NCI-H460 (cell line): ENCODE measurements at places on chromosomes 2 and 18. TPM values are rescaled to one million over a fixed set of nuclear protein-coding genes. Genes with fewer than 3 reads are reported as not detected.

Gene TOGARAM2
- total RNA-seq: not detected in 2 replicates

Gene BUB1
- 69.2 and 78.2 TPM in 2 replicates for total RNA-seq

GRCh38 chr2:127681288-127681804, 6.0 kb upstream of the LIMS2 start:
- no peak for DNase-seq

GRCh38 chr2:149152469-149152953, 114.0 kb downstream of the LYPD6B start:
- no peak for DNase-seq

- no peak for DNase-seq
Observed at GRCh38 chr18:26286008-26286407, 59.8 kb downstream of the TAF4B start.

Gene INHBB
- 0.07 TPM in 1 of 2 replicates, not detected in the other for total RNA-seq

GRCh38 chr2:120660771-120661459, 74.8 kb upstream of the GLI2 start:
- no peak for DNase-seq

DNA sequence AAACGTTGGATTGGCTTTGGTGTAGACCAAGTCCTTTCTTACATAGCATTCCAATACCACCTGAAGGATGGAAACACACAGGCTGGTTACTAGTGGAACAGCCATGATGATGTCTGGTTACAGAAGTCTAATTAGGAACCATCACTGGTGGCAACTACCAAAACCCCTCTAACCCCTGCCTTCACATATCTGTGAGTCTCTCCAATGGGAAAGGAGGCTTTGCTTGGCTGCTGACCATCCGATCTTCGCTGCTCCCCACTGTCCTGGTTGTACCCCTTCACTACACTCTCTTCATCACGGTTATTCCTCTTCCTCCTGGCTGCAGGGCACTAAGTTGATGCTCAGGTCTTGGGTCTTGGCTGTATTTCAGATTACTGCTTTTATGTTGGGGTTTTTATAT, 97.7 kb downstream of the SPRED2 start:
- no peak for DNase-seq

DNA sequence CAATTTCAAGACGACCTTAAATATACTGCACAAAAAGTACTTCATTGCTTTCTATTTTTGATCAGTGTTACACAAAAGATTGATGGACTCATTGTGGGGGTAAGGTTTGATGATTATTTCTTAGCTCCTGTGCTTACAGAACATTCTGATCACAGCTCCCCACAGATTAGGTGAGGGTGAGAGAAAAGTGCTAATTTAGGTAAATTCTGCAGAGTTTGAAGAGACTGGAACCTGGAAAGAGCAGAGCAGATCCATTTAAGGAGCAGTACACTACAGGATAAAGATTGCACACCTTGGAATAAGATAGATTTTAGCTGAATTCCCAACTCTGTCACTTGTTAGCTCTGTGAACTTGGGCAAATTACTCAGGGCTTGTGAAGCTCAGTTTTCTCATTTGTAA, 291.9 kb upstream of the CDH7 start:
- no peak for DNase-seq

Gene MC2R
- total RNA-seq: not detected in 2 replicates

Gene GULP1
- 73.7 and 77.5 TPM in 2 replicates for total RNA-seq

DNA sequence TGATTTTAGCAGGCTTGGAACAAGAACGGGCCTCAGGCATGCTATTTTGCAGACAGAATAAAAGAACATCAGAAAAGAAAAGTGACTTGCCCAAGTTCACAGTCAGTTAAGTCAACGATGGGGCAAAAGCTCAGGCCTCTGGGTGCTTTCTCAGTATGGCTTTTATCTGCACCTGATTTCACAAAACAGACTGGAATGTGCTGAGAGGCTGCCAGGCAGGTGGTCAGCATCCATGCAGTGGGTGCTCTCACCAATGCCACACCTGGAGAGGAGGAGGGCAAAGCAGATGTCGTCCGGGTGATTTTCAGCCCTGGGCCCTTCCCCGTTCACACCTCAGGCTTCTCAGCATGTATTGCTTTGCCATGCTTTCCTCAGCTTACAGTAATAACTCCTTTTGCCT, 854.6 kb downstream of the RNF144A start:
- DNase-seq: no peak

GRCh38 chr2:156470975-156471583, 34.9 kb downstream of the GPD2 start:
- no peak for DNase-seq

DNA sequence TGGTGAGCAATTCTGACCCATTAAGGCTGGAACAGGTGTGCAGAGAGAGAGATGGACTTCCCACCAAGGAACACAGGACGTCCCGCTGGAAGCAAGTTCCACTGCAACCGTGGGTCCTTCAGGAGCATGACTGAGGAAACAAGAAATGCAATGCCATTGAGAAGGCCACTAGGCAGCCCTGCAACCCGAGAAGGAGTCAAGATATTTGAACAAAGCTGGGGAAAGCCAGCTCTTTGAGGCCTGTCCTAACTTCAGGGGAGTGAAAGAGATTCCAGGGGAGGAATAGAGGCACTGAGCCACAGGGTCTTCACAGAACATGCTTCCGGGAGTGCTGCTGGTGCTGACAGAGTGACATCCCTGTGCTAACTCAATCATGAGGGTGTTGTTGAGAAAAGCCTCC, 153.8 kb upstream of the ZNF236 start:
- no peak for DNase-seq

GRCh38 chr2:71592181-71592711, 138.9 kb downstream of the DYSF start:
- DNase-seq: no peak

- DNase-seq: no peak
Observed at GRCh38 chr2:1593371-1594122, 150.8 kb downstream of the PXDN start.

GRCh38 chr2:220877897-220878296, 694.2 kb downstream of the EPHA4 start:
- no peak for DNase-seq

Gene PAX3
- total RNA-seq: 4.2 and 5.7 TPM in 2 replicates

GRCh38 chr18:63869374-63869773, 18.1 kb upstream of the SERPINB2 start:
- DNase-seq: no peak

Gene GKN2
- total RNA-seq: 1.6 TPM in 2 replicates

DNA sequence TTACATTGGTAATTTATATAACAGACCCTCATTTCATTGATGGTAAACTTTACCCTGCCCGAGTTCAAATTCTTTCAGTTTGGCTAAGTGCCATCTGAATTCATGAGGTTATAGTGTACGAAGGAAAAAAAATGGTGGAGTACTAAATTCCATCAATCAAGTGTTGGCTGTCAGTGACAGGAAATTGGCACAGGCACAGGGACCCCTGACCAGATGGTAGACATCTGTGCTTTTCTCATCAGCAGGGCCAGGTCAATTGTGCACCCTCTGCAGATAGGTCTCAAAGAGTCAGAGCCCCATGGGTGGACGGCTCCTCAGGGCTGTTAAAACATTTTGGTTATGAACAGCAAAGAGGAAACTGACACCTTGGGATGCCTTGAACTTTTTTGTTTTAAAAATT, 439.2 kb downstream of the SETBP1 start:
- DNase-seq: no peak

DNA sequence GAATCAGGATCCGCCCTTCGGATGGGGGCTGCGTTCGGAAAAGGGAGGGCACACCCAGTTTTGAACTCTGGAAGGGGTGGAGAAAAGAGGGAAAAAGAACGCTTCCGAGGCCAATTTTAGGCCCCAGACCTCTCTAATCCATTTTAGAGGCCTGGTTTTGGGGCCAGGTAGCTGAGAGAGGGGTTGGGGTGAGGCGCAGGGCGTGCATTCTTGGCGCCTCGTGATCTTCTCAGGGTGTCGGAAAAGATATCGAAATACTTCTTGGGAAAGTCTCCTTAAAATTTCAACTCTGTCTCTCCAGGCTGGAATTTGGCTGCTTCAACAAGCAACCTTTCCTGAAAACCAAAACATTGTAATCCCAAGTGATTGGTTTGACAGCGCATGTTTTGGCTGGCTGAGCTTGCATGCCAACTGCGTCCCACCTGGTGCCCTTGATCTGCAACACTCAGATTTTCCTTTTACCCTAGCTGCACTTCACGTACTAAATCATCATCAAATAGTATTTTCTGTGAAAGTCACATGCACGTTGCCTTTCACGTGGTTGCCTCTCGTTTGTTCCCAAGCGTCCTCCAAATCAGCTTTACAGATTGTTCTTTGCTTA, 864 bp upstream of the XPO1 start:
- DNase-seq: peak; percentile 4

Gene BARD1
- 15.7 and 16.7 TPM in 2 replicates for total RNA-seq

Gene LTBP1
- 1.2 and 1.6 TPM in 2 replicates for total RNA-seq

Gene CYRIA
- total RNA-seq: not detected in 2 replicates

DNA sequence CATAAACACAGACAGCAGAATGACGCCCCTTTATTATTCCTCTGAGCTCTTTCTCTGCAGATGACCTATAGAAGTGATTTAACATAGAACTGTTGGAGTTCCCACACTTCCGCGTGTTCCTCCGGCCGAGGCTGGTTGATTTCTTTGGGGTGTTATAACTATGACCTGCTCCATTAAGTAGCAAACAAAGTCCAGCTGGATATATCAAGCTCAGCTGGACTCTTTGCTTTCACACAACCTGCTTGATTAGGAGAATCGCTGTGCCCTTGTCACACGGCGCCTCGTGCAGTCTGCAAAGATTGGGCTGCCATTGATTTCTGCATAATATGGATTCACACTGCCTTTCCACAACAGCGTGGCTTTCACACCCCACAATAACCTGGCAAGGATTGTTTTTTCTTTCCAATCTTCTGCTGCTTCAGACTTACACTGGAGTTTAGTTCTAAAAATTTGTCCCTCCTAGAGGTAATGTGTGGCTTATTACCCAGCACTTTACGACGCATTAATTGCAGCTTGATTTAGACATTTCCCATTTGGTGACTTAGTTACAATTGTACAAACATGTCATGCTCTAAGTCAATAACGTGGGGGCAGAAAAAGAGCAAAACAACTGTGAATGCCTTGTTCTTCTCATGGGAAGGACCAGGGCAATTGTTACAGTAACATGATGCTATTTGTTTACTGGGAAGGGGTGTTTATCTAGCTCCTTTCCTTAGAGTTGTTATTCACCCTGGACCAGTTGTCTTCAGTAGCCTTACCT, 485.7 kb downstream of the TXNL1 start:
- no peak for DNase-seq

DNA sequence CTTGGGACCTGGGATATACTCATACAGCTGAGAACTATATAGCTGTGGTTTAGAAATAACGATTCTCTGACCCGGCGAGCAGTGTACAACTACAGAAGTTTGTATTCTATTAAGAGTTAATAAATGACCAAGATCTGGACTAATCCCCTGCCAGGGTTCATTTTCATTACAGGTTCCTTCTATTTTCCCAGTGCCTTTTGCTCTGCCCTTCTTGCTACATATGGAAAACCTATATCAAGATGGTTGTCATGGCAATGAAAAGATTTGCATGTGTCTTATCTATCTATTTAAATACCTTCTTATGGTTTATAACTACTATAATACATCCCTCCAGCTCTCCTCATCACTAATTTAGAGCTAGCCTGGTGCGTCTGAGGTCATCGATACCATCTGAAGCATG, 965.2 kb downstream of the BCL11A start:
- no peak for DNase-seq

Gene REG3A
- not detected in 2 replicates for total RNA-seq

GRCh38 chr2:3914241-3914640, 210.9 kb downstream of the DCDC2C start:
- no peak for DNase-seq

GRCh38 chr18:31891566-31891965, 51.4 kb downstream of the TRAPPC8 start:
- DNase-seq: no peak

Gene DCDC2C
- total RNA-seq: not detected in 2 replicates

GRCh38 chr2:112020561-112020960, 34.5 kb upstream of the TMEM87B start:
- no peak for DNase-seq

GRCh38 chr2:177433402-177433801, 40.8 kb downstream of the AGPS start:
- DNase-seq: no peak

- DNase-seq: no peak
Observed at GRCh38 chr2:43774617-43775016, 778 bp downstream of the DYNC2LI1 start.

- DNase-seq: no peak
Observed at GRCh38 chr2:14614017-14614416, 18.5 kb upstream of the LRATD1 start.

DNA sequence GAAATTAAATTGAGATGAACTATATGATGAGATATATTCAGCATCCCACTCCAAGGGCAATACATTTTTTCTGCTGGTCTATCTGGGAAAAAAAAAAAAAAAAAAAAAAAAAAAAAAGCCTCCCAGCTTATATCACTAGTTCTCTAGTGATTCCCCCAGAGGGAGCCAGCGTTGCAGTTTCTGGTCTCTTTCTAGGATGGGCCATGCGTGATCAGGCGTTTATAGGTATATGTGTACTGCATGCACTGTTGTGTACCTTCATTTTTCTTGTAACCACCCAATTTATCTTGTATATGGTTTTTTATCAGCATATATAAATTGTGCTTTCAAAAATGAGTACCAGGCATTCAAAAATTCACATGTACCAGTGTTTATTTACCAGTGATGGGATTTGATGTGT, 35.1 kb downstream of the DCDC2C start:
- peak; percentile 69 for DNase-seq

Gene DNER
- 107 and 111 TPM in 2 replicates for total RNA-seq

DNA sequence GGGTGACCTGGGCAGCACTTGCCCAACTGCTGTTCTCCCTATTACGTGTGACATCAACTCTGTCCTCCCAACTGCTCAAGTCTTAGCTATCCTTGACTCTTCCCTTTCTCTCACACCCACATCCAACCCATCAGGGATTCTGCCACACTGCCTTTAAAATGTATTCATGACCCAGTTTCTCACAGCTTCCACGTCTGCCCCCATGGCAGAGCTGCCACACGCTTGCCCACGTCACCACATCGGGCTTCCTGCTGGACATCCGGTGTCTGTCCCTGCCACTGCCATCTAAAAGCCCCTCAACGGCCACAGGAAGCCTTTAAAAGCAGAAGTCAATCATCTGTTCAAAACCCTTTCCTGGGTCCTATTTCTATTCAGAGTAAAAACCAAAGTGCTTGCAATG, 233.1 kb upstream of the POU3F3 start:
- no peak for DNase-seq

GRCh38 chr2:170770606-170771420, 635 bp downstream of the ERICH2 start:
- DNase-seq: peak; percentile 68

GRCh38 chr2:44748-45341, 1.5 kb downstream of the FAM110C start:
- DNase-seq: no peak

Gene MYOM1
- 0.10 and 0.32 TPM in 2 replicates for total RNA-seq

GRCh38 chr2:239295377-239296019, 105.3 kb downstream of the HDAC4 start:
- DNase-seq: no peak
